HT1080 (cell line): ENCODE measurements at places on chromosomes 2 and 18. TPM values are rescaled to one million over a fixed set of nuclear protein-coding genes. Genes with fewer than 3 reads are reported as not detected.

GRCh38 chr18:60389314-60389713 lies 16.7 kb upstream of the MC4R start:
- no peak for DNase-seq

DNA sequence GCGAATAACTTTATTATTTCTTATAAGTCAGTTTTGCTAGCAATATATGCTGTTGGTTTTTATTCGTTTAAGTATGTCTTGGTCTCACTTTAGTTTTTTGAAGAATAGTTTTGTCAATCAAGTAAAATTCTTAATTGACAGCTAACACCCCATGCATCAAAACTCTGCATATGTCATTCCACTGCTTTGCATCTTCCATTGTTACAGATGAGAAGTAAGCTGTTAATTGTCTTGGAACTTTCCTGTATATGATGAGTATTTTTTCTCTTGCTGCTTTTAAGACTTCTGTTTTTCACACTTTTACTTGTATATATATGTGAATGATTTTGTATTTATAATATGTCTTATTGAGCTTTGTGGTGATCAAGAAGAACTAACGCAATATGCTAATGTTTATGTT lies 1048.4 kb downstream of the CNTNAP5 start:
- DNase-seq = no peak

GRCh38 chr2:212294816-212295215 lies 243.8 kb downstream of the ERBB4 start:
- DNase-seq = no peak

- DNase-seq = no peak
Measured at GRCh38 chr2:27347641-27348040, 8.9 kb downstream of the GTF3C2 start.

GRCh38 chr2:144469798-144470197 lies 50.1 kb downstream of the ZEB2 start:
- DNase-seq = no peak

DNA sequence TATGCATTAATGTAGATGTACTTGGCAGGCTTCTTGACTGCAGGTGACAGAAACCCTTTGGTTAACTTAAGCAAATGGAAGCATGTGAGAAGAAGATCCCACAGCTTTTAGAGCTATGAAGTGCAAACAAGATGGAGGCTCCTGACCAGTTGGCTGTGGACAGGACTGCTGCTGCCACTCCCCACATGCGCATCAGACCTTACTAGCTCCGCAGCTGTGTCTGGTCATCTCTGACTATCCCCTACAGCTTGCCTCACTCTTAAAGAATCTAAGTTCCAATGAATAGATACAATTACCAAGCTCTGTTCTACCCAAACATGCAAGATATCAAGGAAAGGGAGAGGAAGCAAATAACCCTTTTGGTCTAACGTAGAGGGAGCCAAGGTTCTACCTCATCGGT lies 587.6 kb downstream of the DSC3 start:
- DNase-seq = no peak

DNA sequence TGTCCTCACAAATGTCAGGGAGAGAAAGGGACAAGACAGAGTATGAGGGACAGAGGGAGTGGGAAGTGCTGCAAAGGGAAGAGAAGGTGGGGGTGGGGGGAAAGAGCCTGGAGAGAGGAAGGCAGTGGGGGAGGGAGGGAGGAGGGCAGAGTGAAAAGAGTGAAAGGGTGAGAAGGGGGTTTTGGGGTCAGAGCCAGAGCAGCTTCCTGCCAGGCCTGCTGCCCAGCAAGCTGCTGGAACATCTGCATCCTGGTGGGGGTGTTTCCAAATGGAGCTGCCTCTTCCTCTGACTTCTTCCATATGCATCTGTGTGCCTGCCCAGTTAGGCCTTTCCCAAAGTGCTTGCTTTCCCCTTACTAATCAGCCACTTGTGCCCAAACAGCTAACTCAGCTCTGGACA lies 94.3 kb upstream of the CELF4 start:
- DNase-seq = no peak

- DNase-seq = no peak
Measured at GRCh38 chr2:22194218-22194617, 1070.5 kb downstream of the TDRD15 start.

DNA sequence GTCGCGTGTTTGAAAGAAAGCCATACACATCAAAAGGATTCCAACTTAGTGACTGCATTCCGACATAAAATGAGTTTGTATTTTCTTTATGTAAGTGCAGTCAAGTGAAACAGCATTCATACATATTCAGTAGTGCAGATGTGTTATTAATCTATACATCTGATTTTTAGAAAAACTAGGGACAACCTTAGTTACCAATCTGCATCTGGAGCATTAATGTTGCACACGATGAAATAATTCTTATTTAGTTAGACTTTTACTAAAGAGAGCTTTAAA lies 1.9 kb downstream of the GORASP2 start:
- no peak for DNase-seq

DNA sequence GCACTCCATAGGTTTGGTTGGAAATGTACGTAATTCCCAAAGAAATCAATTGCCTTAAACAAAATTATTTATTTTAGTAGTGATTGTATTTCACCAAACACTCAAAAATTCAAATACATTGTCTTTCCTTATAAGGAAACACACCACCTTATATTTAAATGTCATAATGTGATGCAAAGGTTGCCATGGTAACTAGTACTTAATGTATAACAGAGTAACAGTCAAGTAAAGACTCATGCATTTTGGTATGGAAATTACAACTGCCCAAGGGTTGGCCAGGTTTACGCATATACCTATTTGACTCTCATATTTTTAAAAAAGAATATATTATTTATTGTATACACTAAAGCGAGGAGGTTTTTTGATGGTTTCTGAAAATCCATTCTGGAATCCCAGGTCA lies 231.2 kb downstream of the TCF4 start:
- no peak for DNase-seq

GRCh38 chr18:70349316-70349715 lies 60.5 kb downstream of the SOCS6 start:
- no peak for DNase-seq

The TRIM54 gene
- 0.13 and 1.2 TPM in 2 replicates for total RNA-seq

The INHA gene
- not detected in 2 replicates for total RNA-seq

The KYNU gene
- 0.47 and 1.0 TPM in 2 replicates for total RNA-seq

The RAB6C gene
- total RNA-seq = not detected in 2 replicates

The ZSCAN30 gene
- 2.8 and 6.3 TPM in 2 replicates for total RNA-seq
